ENCODE measurements at places on chromosomes 6 and 20.

- DNase-seq, result no peak
These were observed 175.5 kb downstream of the EYS start for GRCh38 chr6:65531533-65531932.

DNA sequence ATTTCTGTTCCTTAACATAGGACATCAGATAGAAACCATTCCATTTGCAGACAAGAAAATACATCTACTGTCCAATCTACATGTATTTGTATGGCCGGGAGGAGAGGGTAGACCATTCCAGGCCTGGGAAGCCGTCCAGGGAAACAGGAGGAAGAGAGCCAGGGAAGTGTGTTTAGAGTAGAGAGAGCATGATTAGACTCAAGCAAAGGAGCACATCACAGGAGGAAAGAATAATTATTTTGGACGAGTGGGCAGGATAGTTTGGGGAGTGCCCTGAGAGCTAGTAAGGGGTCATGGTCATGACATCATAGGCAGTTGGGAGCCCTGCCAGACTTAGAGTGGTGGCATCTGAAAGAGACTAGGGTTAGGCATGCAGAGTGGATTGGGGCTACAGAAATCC is 250.0 kb downstream of the HIVEP2 start:
- DNase-seq, result no peak

DNA sequence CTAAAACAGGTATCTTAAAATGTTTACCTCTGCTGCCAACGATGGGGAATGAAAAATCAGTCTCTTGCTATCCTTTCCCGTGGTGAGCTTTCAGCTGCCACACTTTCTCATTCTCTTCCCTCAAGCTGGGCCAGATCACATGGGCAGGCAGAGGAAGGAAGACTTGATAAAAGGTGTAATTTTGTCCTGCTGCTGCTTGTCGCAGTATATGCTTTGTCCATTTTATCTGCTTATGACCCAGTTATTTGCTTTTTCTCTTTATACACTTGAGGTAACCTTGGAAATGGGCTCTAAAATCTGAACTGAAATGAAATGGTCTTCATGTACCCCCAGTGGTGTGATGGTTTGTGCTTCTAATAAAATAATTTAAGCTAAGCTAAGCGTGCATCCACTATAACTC is 695.9 kb upstream of the FLRT3 start:
- DNase-seq, result no peak

DNA sequence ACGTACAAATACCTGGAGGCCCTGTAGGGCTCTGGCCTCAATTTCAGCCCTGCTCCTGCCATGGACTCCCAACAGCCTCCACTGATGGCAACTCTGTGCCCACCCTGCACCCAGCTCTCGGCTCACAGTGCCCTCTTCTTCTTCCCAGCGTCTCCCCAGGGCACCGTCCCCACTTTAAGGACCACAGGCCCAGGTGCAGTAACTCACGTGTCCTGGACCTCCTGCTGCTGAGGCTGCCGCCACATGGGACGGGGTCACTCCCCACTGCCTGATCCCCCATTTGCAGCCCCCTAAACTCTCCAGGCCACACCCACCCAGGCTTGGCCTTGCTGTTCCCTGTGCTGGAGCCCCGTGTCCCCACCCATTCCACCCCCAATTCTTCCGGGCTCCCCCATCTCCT is 223.4 kb downstream of the PREX1 start:
- DNase-seq, result no peak

- no peak for DNase-seq
These were observed 1130.1 kb downstream of the HACE1 start for GRCh38 chr6:103729658-103730057.

- no peak for DNase-seq
These were observed 545.6 kb downstream of the KIF16B start for GRCh38 chr20:16027686-16028085.

DNA sequence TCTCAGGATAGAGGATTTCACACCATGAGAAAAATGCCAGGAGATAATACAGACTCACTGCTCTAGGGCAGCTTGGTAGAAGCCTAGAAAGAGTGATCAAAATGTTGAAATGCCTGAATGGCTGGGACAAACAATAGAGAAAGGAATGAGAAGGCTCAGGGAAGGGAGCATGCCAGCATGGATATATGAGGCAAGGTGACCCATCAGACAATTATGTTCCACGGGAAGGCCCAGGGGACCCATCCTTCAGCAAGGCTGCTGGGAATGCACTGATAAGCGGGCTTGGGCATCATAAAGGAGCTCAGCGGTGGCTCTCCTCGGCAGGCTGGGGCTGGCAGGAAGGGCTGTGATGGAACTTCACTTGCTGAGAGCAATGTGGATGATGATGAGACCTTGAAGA is 12.2 kb downstream of the HEBP2 start:
- no peak for DNase-seq

DNA sequence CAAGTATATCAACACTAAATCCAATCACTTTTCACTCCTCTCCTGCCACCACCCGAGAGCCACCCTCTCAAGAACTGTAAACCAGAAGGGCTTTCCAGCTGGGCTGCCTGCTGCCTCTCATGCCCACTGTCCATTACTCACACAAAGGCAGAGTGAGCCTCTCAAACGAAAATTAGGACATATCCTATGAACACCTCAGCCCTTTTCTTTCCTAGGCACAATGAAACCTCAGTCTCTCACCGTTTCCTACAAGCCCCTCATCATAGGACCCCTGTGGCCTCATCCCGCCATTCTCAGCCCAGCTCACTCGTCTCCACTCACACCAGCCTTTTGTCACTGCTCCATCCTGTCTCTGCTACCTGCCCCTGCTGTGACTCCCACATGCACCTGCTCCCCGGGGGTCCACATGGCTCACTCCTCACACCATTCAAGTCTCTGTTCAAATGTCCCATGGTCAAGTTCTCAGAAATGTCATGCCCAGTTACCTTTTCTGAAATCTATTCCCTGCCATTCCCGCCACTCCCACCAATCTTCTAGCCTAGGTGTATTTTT is 7.4 kb downstream of the HLA-F start:
- no peak for DNase-seq

Measured in GM19239 (cell line).